Temporal lobe (tissue), 4 donors: ENCODE measurements at places on chromosomes 7 and 10. TPM values are rescaled to one million over a fixed set of nuclear protein-coding genes. Genes with fewer than 3 reads are reported as not detected.

Gene CRPPA
- total RNA-seq: 4.4 TPM

Gene PLEKHA8
- 24.3 TPM for total RNA-seq

Gene UFSP1
- 2.2 TPM for total RNA-seq

Gene SCART1
- 0.49 TPM for total RNA-seq

Gene OR2F1
- total RNA-seq: under 0.01 TPM

Gene OR2A1
- total RNA-seq: under 0.01 TPM

Gene HDAC9
- 101 TPM for total RNA-seq
